ENCODE measurements at places on chromosomes 3 and 15.

DNA sequence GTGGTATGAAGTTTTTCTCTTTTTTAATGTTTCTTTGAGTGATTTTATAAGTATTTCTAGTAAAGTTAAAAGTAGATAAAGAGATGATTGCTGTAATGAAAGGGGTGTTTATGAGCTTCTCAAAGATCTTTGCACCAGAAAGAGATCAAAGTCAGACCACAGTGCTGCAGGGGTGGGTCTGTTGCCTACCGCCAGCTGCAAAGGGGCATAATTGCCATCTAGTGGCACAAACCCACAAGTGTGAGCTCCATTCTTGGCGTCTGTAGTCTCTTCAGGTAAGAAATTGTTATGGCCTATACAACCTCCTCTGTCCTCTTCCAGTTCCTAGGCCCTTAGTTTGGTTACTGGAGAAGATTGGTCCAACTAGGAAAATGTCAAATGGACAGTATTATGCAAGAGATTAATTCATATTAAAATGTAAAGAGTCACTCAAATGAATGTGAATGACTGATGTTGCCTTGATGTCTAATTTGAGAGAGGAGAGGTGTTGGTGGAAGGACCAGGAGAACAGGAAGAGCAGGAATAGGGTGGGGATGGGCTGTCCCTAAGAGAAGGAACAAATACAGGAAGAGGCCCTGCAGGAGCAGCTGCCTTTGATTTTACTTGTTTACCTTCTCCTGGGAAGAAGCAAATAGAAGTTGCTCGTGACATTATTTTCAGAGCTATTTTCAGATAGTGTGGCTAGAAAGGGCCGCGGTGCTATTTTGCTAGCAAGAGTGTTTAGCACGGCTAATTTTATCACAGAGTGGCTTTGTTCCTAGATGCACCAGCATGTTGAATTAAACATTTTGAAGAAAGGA is 53.0 kb upstream of the GSK3B start:
- DNase-seq, result no peak

GRCh38 chr3:142633073-142633472 is 36.9 kb downstream of the PLS1 start:
- DNase-seq, result no peak

GRCh38 chr15:63198371-63199250 is 9.2 kb downstream of the RAB8B start:
- DNase-seq, result no peak

GRCh38 chr3:44016818-44017217 is 224.9 kb upstream of the TOPAZ1 start:
- no peak for DNase-seq

DNA sequence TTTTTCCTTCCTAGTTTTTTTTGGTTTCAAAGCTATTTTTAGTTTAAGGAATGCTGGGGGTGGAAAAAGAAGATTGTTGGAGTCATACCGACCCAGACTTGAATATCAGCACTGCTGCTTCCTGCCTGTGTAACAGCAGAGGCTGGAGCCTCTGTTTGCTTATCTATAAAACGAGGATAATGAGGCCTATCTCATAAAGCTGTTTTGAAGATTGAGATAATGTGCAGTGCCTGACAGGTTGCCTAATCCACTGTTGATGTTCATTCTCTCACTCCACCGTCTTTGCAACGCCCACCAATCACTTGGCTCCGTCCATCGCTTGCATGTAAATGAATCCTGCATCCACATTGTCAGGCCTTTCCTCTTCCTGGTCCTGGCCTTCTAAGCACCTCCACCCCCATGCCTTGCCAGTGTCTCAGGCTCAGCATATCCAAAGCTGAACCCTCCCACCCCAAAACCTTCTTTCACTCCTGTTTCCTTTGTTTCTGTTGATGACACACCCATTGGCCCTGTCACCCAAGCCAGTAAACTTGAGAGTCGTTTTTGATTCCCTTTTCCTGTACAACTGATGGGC is 94.9 kb downstream of the MEX3B start:
- DNase-seq, result no peak
